Suppressor macrophage (primary cell): ENCODE measurements at places on chromosomes 6 and 20.
A peak's percentile ranks its signal among the peaks of the same experiment; 100 is the strongest.

DNA sequence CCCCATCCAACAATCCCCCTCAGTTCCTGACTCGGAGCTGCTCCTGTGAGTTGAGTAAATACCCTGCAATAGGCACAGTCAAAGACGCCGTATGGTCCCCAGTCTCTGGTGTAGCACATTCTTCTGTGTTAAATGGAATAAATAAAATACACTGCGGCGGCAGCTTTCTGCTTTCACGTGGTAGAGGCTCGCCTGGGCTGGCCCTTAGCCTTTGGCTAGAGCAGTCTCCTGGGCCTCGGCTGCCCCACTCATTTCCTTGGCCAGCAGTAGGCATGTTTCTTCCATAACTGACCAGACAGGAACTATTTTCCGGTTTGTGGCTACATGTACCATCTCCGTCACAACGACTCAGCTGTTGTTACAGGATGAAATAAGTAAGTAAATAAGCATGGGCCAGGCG lies 20.7 kb downstream of the SERPINB6 start:
- DNase-seq: no peak

DNA sequence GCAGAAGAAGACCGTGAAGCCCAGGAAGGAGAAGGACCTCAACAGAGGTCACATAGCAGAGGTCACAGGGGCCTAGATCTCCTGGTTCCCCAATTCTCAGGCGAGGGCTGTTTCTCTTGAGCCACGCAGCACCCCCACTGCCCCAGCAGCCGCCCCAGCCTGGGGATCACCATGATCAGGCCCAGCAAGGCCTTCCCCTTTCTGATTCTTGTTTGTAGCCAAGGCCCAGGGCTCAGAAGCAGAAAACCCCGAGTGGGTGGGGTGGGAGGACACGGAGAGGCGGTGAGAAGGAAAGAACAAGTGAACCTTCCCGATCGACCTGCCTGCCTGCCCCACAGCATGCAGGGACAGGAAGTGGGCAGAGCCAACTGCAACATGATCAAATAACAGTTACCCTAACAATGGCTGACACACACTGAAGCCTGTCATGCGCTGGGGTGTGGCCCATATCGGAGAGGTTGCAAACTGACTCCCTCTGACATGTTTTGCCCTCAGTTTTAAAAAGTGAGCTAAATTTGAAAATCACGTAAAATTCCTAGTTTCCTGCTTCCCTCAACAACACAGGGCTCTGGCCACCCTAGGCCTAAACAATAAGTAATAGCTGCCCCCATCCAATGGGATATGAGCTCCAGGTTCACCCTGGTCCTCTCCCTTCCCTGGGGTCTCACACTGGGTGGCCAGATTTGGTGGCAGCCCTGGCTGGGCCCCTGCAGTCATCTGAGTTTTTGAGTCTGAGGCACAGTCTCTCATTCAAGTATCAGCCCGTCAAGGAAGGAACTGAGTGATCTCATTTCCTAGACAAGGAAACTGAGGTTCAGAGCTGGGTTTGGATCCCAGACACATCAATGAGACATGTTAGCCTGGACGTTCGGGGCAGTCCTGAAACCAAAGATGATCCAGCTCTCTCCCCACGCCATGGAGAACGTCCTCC lies 6.5 kb downstream of the PEDS1 start:
- peak; percentile 87 for DNase-seq

GRCh38 chr20:1508574-1508973 lies 17.4 kb upstream of the SIRPB2 start:
- DNase-seq: no peak

DNA sequence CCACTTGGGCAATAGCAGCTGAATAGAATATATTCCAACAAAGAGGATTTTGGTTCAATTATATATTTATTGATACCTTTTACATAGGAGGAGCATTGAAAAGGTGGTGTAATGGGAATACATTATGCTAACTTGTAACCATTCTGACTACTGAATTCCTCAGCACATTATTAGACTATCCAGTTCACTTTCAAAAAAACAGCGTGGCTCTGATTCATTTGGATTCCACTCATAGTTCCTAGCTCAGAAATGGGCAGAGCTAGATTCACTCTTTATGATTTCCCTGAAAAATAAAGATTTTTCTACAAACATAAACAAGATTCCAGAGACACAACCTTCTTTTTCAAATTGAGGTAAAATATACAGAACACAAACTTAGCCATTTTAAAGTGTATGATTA lies 9.2 kb upstream of the TRERF1 start:
- DNase-seq: no peak

DNA sequence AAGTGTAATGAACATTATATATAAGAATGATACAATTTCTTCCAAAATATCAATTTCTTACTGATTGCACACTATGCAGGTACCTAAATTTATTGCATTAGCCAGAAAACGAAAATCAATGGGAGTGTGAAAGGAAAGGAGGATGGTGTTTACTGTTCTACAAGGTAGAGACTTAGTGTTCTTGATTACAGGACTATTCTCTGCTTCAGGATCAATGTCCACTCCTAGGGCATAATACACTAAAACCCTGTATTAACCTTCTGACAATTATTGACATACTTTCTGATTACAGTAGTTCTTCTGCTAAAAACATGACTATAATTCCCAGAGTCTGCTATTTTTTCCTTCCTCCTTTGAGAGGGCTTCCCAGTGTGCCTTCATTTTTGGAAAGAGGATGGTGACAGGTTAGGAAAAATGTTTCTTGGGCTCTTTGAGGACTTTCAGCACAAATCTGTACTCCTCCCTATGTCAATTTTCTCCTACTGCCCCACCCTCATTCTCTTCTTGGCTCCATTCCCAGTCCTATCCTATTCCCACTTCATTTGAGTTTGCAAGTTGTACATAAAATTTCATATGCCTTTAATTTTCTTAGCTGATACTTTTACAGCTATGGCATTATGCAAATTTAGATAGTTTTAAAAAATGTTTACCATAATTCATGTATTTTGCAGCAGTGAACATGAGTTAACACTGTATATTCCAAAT lies 278.9 kb downstream of the CENPW start:
- DNase-seq: no peak

DNA sequence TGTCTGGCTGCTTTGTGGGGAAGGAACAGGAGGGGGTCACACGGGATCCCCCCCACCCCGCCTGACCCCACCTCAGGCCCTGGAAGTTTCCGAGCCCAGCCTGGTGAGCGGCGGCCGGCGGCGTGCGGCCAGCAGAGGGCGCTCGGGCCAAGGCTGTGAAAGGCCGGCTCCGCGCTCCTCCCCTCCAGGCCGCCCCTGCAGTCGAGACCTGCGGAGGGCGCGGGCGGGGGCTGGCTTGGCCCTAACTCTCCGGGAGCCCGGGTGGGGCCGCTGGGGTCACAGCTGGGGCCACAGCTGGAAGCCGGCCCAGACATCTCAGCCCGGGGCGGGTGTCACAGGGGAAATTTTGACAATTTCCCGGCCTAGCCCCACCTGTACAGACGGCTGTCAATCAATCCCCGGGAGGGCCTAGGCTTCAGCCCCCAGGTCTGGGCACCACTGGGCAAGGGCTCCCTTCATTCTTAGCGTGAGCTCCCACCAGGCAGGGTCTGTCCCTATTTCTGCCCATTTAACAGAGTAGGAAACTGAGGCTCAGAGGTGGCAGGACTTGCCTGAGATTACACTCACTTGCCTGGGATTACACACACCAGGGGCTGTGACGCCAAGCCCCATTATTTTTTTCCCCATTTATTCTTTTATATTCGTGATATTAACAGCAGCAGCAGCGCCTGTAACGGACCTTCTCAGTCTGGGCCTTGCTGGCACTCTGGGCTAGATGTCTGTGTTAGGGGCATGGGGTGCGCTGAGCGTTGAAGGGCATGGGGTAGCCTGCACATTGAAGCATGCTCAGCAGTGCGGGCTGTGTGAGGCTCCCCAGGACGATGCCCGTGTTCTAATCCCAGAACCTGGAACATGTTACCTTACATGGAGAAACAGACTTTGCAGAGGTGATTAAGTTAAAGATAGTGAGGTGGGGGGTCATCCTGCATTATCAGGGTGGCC lies 23.0 kb downstream of the ZBP1 start:
- peak; percentile 74 for DNase-seq

- DNase-seq: no peak
These were observed 101.5 kb upstream of the SLC24A3 start for GRCh38 chr20:19110881-19111460.

DNA sequence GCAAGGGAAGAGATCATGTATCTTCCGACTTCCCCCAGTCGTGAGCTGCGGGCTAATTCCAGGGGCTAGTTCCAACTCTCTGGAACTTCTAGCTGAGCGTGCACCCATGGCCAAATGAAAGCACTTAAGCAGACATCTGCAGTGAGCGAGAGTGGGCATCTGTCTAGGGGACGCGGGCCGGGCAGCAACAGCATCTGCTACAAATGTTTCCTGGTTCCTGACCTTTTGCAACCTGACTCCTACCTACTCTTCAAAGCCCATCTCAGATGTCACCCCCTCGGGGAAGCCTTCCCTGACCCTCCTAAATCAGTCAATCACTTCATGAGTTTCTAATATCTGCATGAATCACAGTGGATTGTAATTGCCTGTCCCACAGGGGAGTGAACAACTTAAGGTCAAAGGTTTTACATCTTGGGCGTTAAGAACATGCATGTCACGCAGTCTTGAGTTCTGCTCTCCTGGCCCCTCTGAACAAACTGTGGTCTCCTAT lies 141.9 kb downstream of the CEBPB start:
- DNase-seq: no peak

GRCh38 chr6:154161689-154162088 lies 122.6 kb downstream of the OPRM1 start:
- DNase-seq: peak; percentile 57

- DNase-seq: no peak
These were observed 1.2 kb downstream of the NKX2-2 start for GRCh38 chr20:21512634-21513180.

DNA sequence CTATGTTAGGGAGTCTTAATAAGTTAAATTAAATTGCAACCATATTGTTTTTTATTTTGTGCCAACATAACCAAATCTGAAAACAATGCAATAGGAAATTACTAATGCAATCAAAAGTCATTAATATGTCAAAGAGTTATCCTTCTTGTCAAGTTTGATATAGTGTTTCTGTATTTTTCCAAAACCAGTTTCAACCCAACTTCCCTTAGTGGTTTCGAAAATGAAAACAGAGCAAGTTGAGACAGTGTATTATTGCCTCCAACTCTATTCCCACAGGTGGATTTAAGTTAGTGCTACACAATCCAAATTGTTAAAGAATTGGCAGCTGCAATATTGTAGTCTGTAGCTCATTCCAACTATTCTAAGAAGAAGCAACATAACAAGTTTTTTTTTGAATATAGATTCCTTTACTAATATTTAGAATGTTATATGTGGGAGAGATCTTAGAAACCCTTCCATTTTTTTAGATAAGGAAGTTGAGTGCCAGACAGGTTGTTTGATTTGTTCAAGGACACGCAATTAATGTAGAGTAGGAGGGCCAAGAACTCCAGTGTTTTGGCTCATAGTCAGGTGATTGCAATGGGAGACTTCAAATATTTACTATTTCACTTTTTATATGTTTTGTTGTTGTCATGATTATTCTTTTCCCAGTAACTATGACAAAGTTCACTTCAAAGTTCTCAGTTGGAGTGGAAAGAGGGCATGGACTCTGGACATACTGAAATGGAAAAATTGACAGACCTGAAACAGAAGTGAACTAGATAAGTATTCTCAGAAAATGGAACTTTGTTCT lies 282.4 kb upstream of the HSF2 start:
- no peak for DNase-seq

- DNase-seq: no peak
These were observed 62.2 kb downstream of the FILIP1 start for GRCh38 chr6:75431379-75431778.
